ENCODE measurements at places on chromosomes 7 and 10. TPM values are rescaled to one million over a fixed set of nuclear protein-coding genes. Genes with fewer than 3 reads are reported as not detected.

- no peak for DNase-seq
Measured at GRCh38 chr7:69728304-69728703, 130.0 kb downstream of the AUTS2 start.

Gene AZGP1
- total RNA-seq = 1.0 TPM

Gene FAM25A
- total RNA-seq = not detected

GRCh38 chr7:2936891-2937580 is 92.9 kb upstream of the GNA12 start:
- no peak for DNase-seq

Gene ZYX
- 12.0 TPM for total RNA-seq

DNA sequence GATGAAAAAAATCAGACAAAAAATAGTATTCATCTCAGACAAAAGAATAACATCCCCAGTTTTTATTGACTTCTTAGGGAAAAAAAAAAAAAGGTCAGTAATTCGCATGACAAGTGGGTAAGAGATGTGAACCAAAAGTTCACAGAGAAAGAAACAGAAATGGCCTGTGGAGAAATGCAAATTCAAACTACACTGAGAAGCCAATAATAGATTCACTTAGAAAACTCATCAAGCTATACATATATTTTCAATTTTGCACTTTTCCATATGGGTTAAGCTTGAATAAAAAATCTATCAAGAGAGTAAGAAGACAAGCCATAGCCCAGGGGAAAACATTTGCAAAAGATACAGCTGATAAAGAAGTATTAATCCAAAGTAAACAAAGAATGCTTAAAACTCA is 28.0 kb downstream of the HERC4 start:
- DNase-seq = no peak

DNA sequence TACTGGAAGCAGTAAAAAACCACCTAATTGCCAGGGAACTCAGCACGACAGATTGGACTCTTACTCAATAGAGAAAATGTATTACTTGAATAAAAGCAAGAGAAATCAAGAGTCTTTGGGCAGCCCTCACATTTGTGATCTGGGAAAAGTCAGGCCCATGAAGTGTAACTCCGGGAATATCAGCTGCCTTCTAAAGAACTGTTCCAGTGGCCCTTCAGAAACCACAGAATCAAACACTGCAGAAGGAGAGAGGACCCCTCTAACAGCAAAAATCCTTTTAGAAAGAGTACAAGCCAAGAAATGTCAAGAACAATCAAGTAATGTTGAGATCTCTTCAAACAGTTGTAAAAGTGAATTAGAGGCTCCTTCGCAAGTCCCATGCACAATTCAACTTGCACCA is 540.0 kb upstream of the TEX47 start:
- no peak for DNase-seq

DNA sequence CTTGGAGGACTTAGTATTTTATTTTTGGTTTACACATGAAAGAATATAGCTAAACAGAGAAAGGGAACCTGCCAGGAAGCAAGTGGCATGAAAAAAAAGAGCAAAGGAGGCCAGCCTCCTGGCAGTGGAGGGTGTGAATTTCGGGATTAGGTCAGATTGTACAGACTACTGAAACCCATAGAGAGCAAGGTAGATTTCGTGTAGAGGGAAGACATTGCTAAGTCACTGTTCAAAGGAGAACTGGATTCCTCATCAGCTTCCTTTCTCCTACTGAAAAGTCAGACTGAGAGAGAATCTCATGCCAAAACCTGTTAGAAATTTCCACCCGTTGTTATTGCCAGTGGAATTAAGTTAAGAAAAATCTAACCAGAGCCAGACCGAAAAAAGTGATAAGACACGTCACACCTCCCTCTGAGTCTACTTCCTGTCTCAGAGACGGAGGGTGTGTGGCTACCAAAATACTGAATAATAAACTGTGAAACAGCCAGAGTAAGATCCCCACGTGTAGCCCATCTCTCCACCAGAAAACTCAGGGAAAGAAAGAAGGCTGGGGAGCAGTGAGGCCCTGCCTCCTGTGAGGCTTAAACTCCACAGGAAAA is 118.8 kb downstream of the SKIDA1 start:
- no peak for DNase-seq
